Stimulated activated CD4-positive, alpha-beta T cell treated with anti-CD3 and anti-CD28 coated beads, Interleukin-2, amount 100 ng/mL, for 48 hours (primary cell): ENCODE measurements at places on chromosomes 11 and 22.
A peak's percentile ranks its signal among the peaks of the same experiment; 100 is the strongest.

- no peak for DNase-seq
These were observed 134.3 kb downstream of the BUD13 start for GRCh38 chr11:116638463-116638862.

DNA sequence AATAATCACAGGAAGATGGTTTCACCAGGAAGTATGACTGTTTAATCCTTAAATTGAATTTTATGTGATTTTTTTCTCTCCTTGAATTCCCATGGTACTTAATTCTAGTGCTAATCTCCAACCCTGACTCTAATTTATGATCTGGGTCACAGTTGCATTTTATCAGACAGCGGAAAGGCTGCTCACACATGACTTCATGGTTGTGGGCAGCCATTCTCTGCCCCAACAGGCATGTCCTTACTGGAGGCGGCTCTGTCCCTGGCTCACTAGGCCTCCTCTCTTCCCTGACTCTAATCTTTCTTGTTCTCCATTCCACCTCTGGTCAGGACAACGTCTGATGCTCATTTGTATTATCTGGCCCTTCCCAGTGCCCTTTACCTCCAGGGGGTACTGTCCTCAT, 184.4 kb downstream of the CHST1 start:
- DNase-seq: no peak

DNA sequence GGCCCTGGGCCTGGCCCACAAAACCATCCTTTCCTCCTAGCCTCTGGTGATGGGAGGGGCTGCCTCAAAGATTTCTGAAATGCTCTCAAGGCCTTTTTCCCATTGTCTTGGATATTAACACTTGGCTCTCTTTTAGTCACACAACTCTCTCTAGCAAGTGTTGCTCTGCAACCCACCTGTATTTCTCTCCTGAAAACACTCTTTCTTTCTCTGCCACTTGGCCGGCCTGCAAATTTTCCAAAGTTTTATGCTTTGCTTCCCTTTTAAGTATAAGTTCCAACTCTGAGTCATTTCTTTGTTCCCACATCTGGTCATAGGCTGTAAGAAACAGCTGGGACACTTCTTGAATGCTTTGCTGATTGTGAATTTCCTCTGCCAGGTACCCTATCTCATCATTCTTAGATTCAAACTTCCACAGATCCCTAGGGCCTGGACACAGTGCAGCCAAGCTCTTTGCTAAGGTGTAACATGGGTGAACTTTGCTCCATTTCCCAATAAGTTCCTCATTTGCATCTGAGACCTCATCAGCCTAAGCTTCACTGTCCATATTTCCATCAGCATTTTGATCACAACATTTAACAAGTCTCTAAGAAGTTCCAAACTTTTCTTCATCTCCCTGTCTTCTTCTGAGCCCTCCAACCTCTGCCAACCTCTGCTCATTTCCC, 93.8 kb downstream of the TRIM29 start:
- no peak for DNase-seq

- no peak for DNase-seq
These were observed at the start of gene CXCR5 for GRCh38 chr11:118883368-118884071. Gene CXCR5, plus strand, starts transcription at chr11:118883892. Its CDS starts 50 bp downstream, at chr11:118883942.

- DNase-seq: no peak
These were observed 214.0 kb upstream of the SYN3 start for GRCh38 chr22:33272180-33272579.

DNA sequence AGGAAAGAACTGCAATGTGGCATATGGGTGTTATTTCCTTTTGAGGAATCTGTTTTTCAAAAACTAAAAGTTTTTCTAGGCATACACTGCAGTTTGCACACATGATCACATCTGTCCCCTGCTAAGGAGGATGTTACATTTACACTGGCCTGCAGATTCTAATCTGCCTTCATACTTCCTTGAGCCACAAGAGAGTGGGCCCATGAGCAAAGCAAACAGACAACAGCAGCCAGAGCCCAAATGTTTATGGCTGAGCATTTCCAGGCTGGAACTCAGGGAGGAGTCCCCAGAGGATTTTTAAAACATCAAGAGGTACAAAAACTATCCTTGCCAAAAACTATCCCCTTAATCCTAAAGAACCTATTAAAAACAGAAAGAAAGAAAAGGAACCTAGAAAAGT, 117.2 kb upstream of the MTNR1B start:
- no peak for DNase-seq

GRCh38 chr11:17864478-17864941, 129.9 kb downstream of the KCNC1 start:
- peak; percentile 1 for DNase-seq

GRCh38 chr22:30048681-30049080, 31.6 kb upstream of the HORMAD2 start:
- no peak for DNase-seq

DNA sequence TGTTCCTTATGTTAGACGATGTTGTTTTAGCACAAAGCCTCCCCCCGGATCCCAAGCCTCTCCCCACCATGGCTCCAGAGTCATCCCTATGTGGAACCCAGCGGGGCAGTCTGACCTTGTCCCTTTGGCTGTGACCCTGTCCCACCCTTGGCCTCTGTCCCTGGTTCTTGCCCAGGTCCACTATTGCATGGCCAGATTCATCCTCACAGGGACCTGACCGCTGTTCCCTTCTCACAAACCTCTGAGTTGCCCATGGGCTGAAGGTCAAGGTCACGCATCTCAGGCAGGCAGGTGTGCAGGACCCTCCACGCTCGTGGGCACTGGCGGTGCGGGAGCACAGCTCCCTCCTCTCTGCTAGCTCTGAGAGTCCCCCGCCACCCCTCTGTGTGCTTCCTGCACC, 39.0 kb downstream of the BCR start:
- DNase-seq: no peak

DNA sequence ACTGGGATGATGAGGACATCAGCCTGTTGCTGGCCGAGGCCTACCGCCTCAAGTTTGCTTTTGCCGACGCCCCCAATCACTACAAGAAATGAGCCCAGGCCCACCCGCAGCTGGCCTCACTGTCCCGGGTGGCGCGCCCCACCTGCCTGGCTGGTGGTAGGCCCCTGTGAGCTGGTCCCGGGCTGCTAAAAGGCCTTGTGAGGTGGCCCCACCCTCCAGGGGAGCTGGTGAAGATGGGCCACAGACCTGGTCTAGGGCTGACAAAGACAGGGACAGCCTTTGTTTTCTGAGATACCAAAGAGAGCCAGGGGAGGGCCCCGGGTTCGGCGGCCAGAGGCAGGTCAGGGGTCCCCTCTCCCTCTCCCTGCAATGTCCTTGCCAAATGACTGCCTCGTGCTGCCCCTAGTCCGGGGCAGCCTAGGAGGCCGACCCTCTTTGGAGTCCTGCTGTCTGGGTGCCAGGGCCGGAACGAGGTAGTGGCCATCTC, 411.1 kb downstream of the TBC1D22A start:
- no peak for DNase-seq

- no peak for DNase-seq
These were observed 8.4 kb downstream of the IL18BP start for GRCh38 chr11:72007089-72007476.

GRCh38 chr22:48923165-48923865, 904.4 kb downstream of the BRD1 start:
- no peak for DNase-seq

GRCh38 chr22:37010174-37010573, 9.1 kb downstream of the TST start:
- DNase-seq: no peak

DNA sequence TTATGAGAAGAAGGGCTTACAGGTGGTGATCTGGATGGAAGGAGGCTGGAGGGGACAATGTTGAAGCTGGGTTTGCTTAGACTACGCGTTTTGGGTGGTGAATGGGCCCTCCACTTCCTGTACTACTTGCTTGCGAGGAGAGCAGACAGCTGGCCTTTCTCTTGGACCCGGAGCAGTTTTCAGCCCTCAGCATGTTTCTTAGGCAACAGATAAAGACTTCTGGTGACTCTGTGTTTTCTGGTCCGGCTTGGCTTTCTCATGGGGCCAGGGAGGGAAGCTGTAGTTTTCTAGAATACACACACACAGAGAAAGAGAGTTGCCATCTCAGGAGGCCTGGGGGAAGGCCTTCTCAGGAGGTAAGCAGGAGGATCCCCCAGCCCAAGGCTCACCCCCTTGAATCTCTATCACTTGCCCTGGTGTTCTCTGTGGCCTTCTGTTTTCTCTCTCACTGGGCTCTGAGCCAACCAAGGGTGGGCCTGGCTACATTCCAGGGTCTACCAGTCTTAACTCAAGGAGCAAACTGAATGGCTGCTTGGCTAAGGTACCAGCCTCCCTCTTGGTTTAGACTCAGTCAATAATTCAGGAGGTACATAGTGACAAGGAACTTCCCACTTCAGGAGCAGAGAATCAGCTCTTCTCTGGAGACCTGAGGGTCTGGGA, 2.4 kb downstream of the CCS start:
- DNase-seq: no peak

DNA sequence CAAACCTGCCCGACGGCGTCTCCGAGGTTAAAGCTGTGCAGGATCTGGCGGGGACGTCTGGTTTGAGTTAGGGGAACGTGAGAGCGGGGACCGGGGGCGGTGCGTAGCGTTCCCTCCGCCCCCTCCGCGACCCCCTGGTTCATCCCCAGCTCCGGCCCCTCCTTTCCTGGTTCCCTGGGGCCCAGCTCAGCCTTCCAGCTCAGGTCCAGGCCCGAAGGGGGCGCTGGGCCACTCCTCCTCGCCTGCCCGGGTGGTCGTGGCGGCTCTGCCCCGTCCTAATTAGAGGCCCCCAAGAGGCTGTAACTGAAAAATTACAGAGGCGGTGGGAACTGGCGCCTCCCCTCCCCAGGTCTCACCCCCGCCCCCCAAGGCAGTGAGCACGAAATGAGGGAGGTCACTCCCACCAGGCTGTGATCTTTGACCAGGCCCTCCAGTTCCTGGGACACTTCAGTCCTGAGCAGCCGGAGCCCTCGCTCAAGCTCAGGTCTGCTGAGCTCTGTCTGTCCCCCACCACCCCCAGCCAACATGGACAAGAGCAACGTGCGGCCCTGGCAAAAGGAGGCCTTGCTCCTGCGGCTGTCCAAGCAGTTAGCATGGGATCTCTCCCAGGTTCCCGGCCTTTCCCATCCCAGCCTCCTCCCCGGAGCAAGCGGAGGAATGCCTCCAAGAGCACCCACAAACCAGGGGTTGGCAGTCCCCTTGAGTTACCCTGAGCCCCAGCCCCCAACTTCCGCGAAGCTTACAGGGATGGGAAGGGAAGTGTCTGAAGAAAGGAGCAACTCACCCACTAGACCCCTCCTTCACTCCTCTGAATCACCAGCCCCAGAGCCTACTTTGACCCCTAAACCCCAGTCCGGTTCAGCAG, 3.3 kb downstream of the CD248 start:
- DNase-seq: no peak

DNA sequence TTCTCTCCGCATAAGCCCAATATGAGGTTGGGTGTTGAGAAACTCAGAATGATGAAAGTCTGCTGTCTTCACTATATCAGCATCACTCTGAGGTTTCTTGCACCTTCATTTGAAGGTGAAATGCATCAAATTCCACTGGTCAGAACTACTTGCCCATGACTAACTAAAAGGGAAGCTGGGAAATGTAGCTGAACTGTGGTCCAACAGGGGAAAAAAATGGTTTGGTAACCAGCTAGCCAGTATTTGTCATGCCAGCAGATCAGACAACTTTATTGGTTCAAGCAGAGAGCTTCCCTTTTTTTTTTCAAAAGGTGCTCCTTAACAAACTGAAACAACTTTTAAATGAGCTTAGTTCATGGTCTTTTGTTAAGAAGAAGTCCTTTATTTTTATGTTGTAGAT, 14.2 kb upstream of the PIK3C2A start:
- no peak for DNase-seq

DNA sequence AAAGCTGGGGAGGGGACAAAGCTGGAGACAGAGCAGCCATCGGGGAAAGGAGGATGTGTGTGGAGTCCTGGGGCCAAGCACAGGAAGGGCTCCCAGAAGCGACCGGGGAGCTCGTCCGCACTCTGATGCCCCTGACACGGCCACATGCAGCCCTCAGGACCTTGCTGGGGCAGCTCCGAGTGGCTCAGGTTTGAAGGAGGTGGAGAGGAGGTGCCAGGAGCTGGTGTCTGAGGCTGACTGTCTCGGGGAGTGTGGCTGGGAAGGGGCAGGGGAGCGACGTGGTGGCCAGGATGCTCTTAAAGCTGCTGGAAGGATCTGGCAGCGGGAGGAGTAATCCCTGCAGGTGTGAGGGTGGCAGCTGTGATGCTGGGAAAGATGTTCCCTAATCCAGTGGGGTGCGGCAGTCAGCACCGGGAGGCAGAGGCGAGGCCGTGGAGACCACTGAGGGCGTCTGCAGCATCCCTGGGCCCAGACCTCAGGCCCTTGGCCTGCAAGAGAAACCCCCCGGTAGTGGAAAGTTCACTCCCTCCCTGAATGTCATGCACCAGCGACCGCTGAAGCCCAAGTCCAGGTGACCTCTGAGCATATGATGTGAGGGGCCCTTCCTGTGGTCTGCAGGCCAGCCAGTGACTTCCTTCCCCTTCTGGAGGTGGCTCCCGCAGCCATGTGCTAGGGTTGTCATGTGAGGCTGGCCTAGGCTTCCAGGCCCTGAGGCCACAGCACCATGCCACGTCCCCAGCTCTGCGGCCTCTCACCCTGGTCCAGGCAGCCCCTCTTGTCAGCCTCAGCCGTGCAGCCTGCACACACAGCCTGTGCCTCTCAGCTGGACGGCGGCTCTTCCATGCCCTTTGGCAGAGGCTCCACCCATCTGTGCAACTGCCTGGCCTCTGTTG, 17.2 kb upstream of the CTSD start:
- DNase-seq: no peak

- DNase-seq: no peak
These were observed 32.4 kb downstream of the CNTF start for GRCh38 chr11:58654908-58655296.

DNA sequence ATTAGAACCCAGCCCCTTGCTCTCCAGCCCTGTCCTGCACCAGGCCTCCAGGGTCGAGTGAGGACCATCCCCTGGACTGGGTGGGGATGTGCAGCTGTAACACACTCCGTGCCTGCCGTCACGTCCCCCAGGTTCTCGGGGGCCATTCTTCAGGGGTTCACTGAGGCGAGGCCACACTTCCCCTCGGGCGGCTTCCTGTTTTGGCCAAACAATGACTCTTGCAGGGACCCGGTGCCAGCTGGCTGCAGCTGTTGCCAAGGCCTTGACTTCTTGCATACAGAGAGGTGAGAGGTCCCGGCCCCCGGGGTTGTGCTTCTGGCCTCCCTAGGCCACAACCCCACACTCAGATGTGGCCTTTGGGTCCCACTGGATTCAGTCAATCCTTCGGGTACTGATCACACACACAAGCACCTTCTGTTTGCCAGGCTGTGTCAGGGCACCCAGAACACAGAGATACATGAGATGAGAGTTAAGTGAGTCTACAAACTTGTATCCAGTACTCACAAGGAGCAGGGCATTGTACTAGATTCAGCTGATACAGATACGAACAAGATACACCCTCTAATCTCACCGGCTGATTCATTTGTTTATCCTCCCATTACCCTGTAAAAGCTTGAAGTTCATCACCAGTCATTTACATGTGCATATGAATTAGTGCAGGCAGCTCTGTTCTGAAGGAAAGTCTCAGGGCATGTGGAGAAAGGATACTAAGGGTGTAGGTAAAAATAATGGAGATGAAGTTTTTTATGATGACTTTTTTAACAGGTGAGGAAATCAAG, 32.9 kb downstream of the LRRC32 start:
- no peak for DNase-seq
